ENCODE measurements at places on chromosomes 12 and 14.

DNA sequence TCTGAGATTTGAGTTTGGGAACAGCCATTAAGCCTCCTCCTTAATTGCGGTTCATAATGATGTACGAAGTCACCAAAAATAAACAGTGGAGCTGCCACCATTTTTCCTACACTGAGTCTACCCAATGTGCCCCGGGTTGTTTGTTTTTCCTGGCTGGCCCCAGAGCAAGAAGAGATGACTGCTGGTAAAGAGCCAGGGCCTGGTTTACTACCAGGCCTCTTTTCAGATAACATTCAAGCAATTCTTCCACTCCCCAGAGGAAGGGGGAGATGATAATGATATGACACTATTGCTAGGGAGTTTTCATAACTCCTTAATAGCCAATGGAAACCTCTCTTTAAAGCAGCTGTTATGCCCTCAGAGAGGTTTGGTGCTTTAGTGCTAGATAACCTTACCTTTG lies 42.3 kb downstream of the BRAP start:
- H3K4me3 ChIP-seq, result no peak overlapping the region
- H3K36me3 ChIP-seq, result peaks cover 26% of the 10 kb centered on the region
- H3K4me1 ChIP-seq, result peaks cover 41% of the 10 kb centered on the region
- DNase-seq, result no peak
- no peaks in the 10 kb centered on the region for H3K27me3 ChIP-seq

DNA sequence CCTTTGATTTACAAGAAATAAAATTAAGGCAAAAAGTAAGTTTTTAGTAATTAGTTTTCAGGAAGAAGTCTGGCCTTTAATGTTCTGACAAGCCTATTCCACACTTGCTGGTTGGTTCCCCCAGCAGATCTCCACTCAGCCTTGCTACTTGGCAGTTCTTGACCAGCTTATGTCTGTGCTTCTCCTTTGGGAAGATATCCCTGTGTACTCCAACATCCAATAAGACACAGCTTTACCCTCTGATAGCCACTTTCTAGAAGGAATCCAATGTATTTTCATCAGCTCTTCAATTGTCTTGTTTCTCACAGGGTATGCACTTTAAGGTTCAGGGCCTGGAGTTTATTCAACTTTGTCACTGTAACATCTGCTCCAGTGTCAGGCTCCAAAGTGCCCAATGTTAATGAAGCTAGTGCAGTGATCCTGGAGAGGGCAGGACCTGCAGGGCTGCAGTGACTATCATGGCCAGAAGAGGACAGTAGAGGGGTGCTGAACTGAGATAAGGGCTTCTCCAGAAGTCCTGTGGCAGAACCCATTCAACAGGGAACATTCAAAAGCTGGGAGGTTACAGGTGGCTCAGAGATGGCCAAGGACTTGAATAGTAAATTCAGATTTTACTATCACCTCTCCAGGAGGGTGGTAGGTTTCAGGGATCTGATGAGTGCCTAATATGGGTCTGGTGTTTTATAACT lies 22.9 kb downstream of the JKAMP start:
- peaks cover 2% of the 10 kb centered on the region for H3K27me3 ChIP-seq
- H3K27ac ChIP-seq, result no peak overlapping the region
- H3K4me3 ChIP-seq, result no peak overlapping the region

- H3K27me3 ChIP-seq, result no peaks in the 10 kb centered on the region
- no peak overlapping the region for H3K27ac ChIP-seq
- no peak for DNase-seq
- peaks cover 22% of the 10 kb centered on the region for H3K36me3 ChIP-seq
Measured at GRCh38 chr12:46562625-46563225, 190.2 kb upstream of the SLC38A2 start.

DNA sequence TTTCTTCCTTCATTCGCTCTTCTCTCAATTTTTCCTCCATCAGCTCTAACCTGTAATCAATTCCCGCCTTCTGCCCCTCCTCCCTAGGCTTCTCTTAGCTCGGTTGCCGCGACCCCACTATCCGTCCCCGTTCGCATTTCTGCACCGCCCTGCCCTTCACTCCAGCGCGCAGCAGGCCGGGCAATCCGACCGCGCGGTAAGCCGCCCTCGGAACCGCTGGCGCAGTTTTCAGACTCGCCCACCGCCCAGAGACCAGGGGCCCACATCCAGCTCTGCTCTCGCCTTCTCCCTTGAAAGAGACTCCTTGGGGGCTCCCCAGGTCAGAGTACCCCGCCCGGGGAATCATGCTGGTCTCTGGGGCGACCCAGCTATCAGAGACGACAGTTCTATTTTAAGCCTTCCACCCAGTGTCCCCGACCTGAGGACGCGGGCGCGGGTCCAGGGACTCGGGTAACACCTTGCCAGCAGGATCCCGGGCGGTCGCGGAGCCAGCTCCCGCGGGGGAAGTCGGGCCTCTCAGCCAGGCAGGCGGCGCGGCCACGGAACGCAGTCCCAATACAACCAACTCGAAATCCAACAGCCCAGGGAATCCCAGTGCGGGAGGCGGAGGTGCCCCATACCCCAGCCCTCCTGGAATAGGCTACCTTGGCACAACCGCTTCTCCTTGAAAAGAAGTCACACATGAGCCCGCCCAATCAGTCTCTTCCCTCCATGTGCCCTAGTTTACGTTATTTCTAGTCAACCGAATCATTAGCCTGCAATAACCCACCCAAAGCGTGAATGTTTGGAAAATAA lies 5.7 kb upstream of the SLC38A4 start:
- peaks cover 14% of the 10 kb centered on the region for H3K4me1 ChIP-seq
- no peaks in the 10 kb centered on the region for H3K36me3 ChIP-seq
- no peak overlapping the region for H3K27ac ChIP-seq
- H3K27me3 ChIP-seq, result peaks cover 87% of the 10 kb centered on the region
- peak; percentile 51 for DNase-seq

- no peaks in the 10 kb centered on the region for H3K27me3 ChIP-seq
- H3K36me3 ChIP-seq, result peaks cover 29% of the 10 kb centered on the region
- no peak overlapping the region for H3K27ac ChIP-seq
- no peak overlapping the region for H3K4me3 ChIP-seq
Measured at GRCh38 chr14:35666429-35667043, 132.6 kb downstream of the INSM2 start.

DNA sequence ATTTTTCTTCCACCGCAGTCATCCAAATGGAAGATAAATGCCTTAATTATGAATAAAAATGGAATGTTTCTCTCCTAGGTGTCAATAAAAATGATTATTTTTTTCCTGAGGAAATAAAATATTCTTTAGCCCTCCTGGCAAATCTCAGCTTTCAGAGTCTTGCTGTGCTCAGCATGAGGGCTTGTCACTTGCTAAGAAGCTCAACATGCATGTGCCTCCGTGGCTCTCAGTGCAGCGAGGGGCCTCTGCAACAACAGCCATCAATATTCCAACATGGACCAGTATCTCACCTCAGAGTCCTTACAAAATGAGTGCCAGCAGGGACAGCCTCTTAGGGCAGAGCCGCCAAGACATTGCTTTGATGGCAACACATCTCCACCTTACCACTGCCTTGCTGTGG lies 159.5 kb upstream of the TMPO start:
- H3K36me3 ChIP-seq, result no peaks in the 10 kb centered on the region
- H3K27ac ChIP-seq, result no peak overlapping the region
- H3K4me1 ChIP-seq, result peaks cover 2% of the 10 kb centered on the region
- no peak overlapping the region for H3K4me3 ChIP-seq
- no peak for DNase-seq

DNA sequence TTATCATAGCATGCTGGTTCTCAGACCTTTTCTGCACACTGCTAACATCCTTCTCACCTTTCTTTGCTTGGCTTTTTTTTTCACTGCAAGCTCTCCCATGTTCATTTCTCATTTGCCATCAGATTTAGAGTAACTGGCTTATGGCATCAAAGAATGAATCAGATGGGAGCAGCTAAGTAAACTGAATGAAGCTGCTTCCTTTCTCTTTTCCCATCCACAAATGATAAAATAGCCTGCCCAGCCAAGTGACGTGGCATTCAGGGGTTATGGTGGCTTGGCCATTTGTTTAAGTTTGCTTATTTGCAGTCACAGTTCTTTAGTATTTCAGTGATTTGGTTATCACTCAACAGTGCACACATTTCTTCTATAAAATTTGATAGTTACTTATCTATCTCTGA lies 708.6 kb downstream of the DIO2 start:
- no peak overlapping the region for H3K4me3 ChIP-seq
- no peaks in the 10 kb centered on the region for H3K27me3 ChIP-seq
- no peak for DNase-seq
- peaks cover 23% of the 10 kb centered on the region for H3K4me1 ChIP-seq

DNA sequence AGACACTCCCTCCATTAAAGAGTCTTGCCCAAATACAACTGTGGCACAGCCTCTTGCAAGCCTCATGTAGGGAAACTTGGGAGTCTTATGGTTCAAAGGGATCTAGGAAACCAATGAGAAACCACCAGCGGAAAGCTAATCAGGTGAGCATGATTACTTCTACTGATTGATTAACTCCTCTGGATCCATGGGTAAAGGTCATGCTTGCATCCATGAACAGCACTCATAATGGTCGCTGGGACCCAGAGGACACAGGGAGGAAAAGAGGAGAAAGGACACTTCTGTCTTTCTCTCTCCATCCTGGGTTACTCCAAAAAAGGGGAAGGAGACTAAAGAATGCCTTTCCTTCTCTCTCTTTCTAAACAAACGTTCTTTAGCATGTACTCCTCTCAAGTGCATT lies 1397.2 kb downstream of the LRFN5 start:
- H3K4me3 ChIP-seq, result no peak overlapping the region
- peaks cover 5% of the 10 kb centered on the region for H3K36me3 ChIP-seq
- H3K27me3 ChIP-seq, result no peaks in the 10 kb centered on the region
- H3K27ac ChIP-seq, result no peak overlapping the region

GRCh38 chr14:106518054-106518943 lies 991.9 kb downstream of the TMEM121 start:
- peaks cover 4% of the 10 kb centered on the region for H3K36me3 ChIP-seq
- H3K27ac ChIP-seq, result no peak overlapping the region
- no peak for DNase-seq

DNA sequence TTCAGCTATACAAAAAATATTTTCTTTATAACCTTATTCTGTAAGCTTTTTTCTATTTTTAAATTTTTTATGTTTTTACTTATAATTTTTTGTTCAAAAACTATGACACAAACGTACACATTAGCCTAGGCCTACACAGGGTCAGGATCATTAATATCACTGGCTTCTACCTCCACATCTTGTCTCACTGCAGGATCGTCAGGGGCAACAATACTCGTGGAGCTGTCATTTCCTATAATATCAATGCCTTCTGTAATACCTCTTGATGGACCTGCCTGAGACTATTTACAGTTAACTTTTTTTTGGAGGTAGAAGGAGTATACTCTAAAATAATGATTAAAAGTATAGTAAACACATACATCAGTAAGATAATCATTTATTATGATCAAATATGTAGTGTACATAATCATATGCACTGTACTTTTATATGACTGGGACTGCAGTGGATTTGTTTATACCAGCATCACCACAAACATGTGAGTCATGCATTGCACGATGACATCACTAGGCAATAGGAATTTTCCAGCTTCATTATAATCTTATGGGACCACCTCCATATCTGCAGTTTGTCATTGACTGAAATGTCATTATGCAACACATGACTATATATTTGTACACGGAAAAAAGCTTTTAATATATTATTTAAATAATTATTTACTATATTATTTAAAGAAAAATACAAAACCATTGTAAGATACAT lies 18.5 kb upstream of the PMCH start:
- H3K36me3 ChIP-seq, result no peaks in the 10 kb centered on the region
- no peaks in the 10 kb centered on the region for H3K4me1 ChIP-seq
- H3K4me3 ChIP-seq, result no peak overlapping the region
- no peaks in the 10 kb centered on the region for H3K27me3 ChIP-seq
- H3K27ac ChIP-seq, result no peak overlapping the region

DNA sequence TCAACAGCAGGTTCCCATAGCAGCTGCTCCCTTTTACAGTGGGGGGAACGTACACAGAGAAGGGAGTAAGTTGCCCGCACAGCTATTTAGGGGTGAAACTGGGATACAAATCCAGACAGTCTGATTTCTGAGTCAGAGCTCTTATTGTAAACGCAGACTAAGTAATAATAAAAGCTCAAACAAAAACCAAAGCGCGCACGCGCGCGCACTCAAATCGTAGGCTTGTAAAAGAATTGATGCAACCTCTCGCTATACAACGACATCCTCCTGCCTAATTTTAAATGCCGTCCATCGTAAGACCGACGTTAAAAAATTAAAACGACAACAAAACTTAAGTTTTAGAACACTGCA lies 747 bp upstream of the DACT1 start:
- H3K27me3 ChIP-seq, result no peaks in the 10 kb centered on the region
- peaks cover 54% of the 10 kb centered on the region for H3K4me1 ChIP-seq
- H3K27ac ChIP-seq, result peak overlapping the region; percentile 97
- peak overlapping the region; percentile 89 for H3K4me3 ChIP-seq
- peaks cover 9% of the 10 kb centered on the region for H3K36me3 ChIP-seq

DNA sequence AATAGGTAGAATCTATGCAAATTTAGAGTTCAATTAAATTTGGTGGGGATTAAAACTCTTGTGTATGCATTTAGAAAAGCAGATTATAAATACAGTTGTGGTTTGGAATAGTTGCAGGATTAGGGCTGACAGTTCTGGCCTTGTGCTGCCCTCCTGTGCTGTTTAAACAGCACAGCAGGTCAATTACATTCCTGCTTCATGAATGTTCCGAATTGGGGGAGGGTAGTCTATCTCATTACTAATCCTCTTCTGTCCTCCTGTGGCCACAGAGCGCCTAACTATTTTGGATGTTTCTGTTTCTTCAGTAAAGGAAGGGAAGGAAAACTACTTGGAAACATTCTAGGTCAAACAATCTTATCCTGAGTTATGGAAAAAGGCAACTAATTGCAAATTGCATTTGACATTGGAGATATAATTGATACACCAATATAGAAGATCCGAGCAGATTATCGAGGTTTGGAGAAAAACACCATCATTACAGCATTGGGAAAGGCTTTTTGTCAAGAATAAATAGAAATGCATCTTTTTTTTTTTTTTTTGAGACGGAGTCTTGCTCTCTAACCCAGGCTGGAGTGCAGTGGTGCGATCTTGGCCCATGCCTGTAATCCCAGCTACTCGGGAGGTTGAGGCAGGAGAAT lies 8.7 kb upstream of the GPR19 start:
- no peak overlapping the region for H3K27ac ChIP-seq
- H3K36me3 ChIP-seq, result no peaks in the 10 kb centered on the region
- no peak overlapping the region for H3K4me3 ChIP-seq
- no peak for DNase-seq
- no peaks in the 10 kb centered on the region for H3K27me3 ChIP-seq

DNA sequence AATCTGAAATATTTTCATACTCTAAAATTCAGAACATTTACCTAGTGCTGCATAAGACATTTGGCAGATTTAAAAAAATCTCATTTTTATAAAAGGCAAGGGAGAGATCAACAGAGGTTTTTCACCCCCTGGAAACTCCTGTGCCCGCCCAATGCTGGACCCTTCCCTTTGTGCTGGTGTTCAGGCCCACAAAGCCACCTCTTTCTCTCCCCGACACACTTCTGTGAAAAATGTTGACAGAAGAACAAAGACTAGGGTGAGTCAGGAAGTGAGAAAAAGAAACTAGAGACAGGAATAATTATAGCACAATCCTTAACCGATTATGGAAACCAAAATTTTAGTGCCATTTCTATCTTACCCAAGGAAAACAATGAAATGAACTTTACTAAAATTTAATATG lies 197.7 kb upstream of the STXBP6 start:
- H3K4me3 ChIP-seq, result no peak overlapping the region
- H3K36me3 ChIP-seq, result no peaks in the 10 kb centered on the region
- no peak for DNase-seq
- no peaks in the 10 kb centered on the region for H3K4me1 ChIP-seq
- no peak overlapping the region for H3K27ac ChIP-seq

GRCh38 chr14:81694419-81694818 lies 160.8 kb upstream of the SEL1L start:
- H3K4me3 ChIP-seq, result no peak overlapping the region
- H3K27me3 ChIP-seq, result no peaks in the 10 kb centered on the region
- no peak for DNase-seq
- H3K27ac ChIP-seq, result no peak overlapping the region

All from mesothelial cell of epicardium (in vitro differentiated cells).